ENCODE measurements at places on chromosomes 1 and 21. TPM values are rescaled to one million over a fixed set of nuclear protein-coding genes. Genes with fewer than 3 reads are reported as not detected.

DNA sequence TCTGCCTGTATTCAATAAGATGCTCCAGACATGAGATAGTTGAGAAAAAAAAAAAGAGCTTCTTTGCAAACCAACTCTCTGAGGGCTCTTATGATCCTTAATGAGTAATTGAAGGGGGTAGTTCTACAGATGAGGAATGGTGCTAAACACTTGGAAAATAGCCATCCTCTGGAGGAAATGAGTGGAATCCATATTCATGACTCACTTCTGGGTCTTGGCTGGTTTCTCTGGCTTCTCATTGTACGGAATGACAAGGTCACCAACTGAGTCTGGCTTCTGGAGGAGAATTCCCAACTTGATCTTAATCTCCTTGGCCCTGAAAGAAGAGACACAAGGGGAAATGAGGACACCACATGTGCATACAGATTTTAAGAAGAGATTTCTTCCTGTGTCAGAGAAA lies 34.7 kb downstream of the RGS5 start:
- no peak for DNase-seq
- no peaks in the 10 kb centered on the region for H3K4me1 ChIP-seq
- no peak overlapping the region for H3K27ac ChIP-seq
- no peak overlapping the region for H3K4me3 ChIP-seq
- H3K36me3 ChIP-seq, result no peaks in the 10 kb centered on the region
- no peaks in the 10 kb centered on the region for H3K27me3 ChIP-seq

DNA sequence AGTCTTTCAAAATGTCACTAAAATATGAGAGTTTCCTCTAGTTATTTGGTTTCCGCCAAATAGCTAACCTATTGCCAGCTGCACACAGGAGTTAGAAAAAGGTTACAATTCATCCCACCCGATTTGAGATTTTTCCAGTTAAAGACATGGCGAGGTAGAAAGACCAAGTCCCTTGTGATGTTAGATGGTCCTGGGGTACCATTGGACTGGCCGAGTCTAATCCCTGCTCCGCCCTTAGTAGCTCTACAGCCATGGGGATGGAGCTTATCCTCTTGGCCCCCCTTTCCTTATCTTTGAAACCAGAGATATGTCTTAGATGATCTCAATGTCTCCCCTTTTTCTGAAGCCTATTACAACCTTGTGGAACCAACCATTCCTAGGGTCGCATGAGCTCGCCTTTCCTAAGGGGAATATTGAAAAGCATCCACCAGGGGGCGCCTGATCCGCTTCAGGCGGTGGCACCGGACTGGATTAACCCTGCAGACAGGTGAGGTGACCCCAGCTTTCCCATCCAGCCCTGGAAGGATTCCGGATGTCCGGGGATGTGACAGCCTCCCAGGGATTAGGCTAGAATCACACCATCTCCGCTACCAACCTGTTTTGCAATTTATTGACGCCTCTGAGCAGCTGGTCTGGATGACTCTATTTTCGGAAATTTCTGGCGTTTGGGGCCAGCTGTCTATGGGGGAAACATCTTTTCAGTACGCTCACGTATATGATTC lies 68.3 kb upstream of the SIM2 start:
- H3K36me3 ChIP-seq, result no peaks in the 10 kb centered on the region
- H3K4me3 ChIP-seq, result no peak overlapping the region
- no peak overlapping the region for H3K27ac ChIP-seq
- no peaks in the 10 kb centered on the region for H3K4me1 ChIP-seq

DNA sequence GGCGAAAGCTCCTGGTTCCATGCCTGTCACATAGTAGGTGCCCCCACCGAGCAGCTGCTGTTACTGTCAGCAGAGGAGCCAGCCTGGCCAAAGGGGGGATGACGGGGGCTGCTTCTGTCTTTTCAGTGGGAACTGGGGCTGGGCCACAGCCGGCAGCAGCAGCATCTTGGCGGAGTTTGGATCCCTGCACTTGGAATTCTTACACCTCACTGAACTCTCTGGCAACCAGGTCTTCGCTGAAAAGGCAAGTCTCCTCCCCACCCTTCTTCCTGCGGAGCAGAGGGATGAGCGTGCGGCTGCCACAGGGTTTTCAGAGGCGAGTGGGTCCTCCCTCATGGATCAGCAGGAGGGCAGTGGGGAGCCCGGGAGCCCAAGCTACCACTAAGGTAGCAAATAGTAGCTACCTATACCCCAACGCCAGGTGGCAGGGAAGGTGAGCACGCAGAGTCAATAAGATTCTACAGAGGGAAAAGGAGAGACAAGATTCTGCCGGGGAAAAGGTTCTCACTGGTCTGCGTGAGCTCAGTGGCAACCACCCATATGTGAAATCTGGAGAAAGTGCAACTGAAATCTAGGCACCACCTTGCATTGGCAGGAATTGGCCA lies 41.4 kb upstream of the SELENON start:
- no peak overlapping the region for H3K4me3 ChIP-seq
- no peaks in the 10 kb centered on the region for H3K36me3 ChIP-seq
- DNase-seq, result no peak
- H3K4me1 ChIP-seq, result no peaks in the 10 kb centered on the region

GRCh38 chr1:1307261-1307922 lies 338 bp downstream of the ACAP3 start:
- H3K4me1 ChIP-seq, result peaks cover 47% of the 10 kb centered on the region
- H3K27ac ChIP-seq, result peak overlapping the region; percentile 15
- H3K36me3 ChIP-seq, result peaks cover 8% of the 10 kb centered on the region
- DNase-seq, result peak; percentile 34
- H3K4me3 ChIP-seq, result peak overlapping the region; percentile 50

DNA sequence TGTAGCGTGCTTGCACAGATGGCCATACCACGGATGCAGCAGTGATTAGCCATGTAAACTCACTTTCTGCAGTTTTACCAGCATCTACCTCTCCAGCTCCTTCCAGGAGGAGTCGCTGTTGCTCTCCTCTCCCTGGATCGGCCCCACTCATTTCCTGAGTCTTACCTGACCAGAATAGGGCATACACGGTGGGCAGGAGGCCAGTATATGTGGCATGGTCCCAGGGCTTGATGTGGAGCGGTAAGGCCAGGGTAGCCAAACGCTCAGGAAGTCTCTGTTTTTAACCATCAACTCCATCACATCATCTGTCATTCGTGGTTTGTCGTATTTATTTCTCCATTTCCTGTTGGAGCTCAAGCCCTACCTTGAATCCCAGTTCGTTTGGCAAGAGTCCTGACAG lies 163.4 kb upstream of the USP24 start:
- no peak overlapping the region for H3K27ac ChIP-seq
- no peak overlapping the region for H3K4me3 ChIP-seq
- no peak for DNase-seq

The OMA1 gene
- total RNA-seq, result 27.2 TPM

DNA sequence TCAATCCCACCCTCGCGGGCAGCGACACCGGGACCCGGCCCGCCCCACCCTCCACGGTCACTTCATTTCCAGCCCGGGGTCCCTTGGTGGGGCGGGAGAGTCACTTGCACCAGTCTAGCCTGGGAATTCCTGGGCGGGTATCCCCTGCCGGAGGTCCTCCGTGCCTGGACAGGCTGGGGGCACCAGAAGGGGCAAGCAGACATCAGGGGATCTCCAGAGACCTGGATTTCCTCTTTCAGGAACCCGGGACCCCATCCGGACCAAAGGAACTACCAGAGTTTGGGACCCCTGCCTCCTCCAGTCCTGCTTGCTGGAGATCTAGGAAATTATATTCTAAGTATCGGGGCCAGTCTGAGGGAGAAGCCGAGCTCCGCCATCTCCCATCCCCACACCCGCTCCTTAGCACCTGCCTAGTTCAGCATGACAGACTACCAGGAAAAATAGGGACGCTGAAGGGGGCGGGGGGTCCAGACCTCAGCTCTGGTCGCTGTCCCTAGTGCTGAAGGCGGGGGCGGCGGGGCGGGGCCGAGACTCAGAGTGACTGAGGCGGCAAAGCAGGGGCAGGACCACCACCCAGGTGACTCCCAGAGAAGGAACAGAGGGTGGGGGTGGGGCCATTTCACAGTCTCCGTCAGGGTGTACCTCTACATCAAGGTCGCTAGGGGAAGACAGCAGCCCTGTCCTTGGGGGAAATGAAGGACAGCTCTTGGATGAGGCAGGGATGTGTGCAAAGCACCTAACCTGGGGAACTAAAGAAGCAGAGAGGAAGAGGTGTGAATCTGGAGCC lies 832 bp downstream of the HCN3 start:
- DNase-seq, result peak; percentile 56
- H3K36me3 ChIP-seq, result no peaks in the 10 kb centered on the region
- H3K27ac ChIP-seq, result peak overlapping the region; percentile 47
- H3K27me3 ChIP-seq, result no peaks in the 10 kb centered on the region
- peaks cover 29% of the 10 kb centered on the region for H3K4me1 ChIP-seq
- peak overlapping the region; percentile 28 for H3K4me3 ChIP-seq

GRCh38 chr1:5945445-5945844 lies 46.8 kb downstream of the NPHP4 start:
- H3K27me3 ChIP-seq, result no peaks in the 10 kb centered on the region
- H3K27ac ChIP-seq, result no peak overlapping the region
- H3K36me3 ChIP-seq, result peaks cover 2% of the 10 kb centered on the region
- H3K4me3 ChIP-seq, result no peak overlapping the region

The ZNF692 gene
- 50.4 TPM for total RNA-seq

- H3K27ac ChIP-seq, result no peak overlapping the region
- H3K27me3 ChIP-seq, result no peaks in the 10 kb centered on the region
- H3K36me3 ChIP-seq, result no peaks in the 10 kb centered on the region
- no peak overlapping the region for H3K4me3 ChIP-seq
- H3K4me1 ChIP-seq, result no peaks in the 10 kb centered on the region
- DNase-seq, result peak; percentile 66
These were observed 33.5 kb upstream of the C1orf53 start for GRCh38 chr1:197868751-197869489.

- no peak overlapping the region for H3K4me3 ChIP-seq
- H3K36me3 ChIP-seq, result peaks cover 45% of the 10 kb centered on the region
- H3K27me3 ChIP-seq, result no peaks in the 10 kb centered on the region
- H3K27ac ChIP-seq, result no peak overlapping the region
These were observed 15.6 kb downstream of the TPM3 start for GRCh38 chr1:154176337-154176736.

GRCh38 chr1:31587720-31588423 lies 11.6 kb downstream of the TINAGL1 start:
- H3K27ac ChIP-seq, result no peak overlapping the region
- no peaks in the 10 kb centered on the region for H3K4me1 ChIP-seq
- peak; percentile 60 for DNase-seq
- no peaks in the 10 kb centered on the region for H3K36me3 ChIP-seq
- H3K4me3 ChIP-seq, result no peak overlapping the region

GRCh38 chr1:30912913-30913652 lies 4.5 kb upstream of the SDC3 start:
- H3K4me3 ChIP-seq, result no peak overlapping the region
- no peak for DNase-seq
- no peak overlapping the region for H3K27ac ChIP-seq
- H3K36me3 ChIP-seq, result no peaks in the 10 kb centered on the region
- H3K27me3 ChIP-seq, result peaks cover 5% of the 10 kb centered on the region

DNA sequence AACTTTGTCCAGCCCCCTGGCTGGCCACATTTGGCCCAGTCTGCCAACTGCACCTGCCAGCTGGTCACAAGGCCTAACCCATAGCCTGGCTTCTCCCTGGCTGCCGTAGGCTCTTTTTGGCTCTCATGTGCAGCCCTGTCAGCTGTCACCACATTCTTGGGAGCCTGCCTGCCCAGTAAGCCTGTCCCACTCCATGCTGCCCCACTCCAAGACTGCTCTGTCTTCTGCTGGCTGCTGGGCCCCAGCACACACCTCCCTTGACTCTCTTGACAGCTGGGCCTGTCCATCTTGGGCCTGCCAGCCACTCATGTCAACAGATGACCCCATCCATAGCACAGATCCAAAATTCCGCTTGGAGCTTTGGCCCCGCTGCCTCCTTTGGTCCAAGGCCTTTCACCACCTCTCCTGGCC lies 74.3 kb upstream of the EDN2 start:
- H3K27me3 ChIP-seq, result no peaks in the 10 kb centered on the region
- H3K4me3 ChIP-seq, result no peak overlapping the region

GRCh38 chr1:25786887-25787759 lies 12.9 kb upstream of the SELENON start:
- H3K36me3 ChIP-seq, result no peaks in the 10 kb centered on the region
- no peak for DNase-seq
- no peak overlapping the region for H3K4me3 ChIP-seq
- no peak overlapping the region for H3K27ac ChIP-seq

The ZMYND12 gene
- total RNA-seq, result 1.1 TPM

The CDC20 gene
- total RNA-seq, result 0.50 TPM

DNA sequence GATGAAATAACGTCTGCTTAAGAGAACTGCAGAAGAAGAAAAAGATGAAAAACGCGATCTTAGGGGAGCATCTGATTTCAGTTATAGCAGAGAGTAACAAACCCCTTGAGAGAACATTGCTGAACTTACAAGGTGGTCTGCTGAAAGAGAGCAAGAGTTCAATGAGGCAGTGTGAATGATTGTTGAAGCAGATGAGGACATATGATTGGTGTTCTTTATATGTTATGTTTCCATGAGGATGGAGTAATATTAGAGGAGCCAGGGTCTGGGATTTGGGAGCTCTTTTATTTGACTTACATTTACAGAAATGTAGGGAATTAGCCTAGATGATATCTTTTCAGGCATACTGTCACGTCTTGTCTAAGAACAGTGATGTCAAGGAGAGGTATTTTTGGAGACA lies 1302.0 kb downstream of the KCNT2 start:
- H3K27ac ChIP-seq, result no peak overlapping the region
- DNase-seq, result no peak
- no peaks in the 10 kb centered on the region for H3K4me1 ChIP-seq
- H3K27me3 ChIP-seq, result no peaks in the 10 kb centered on the region
- H3K36me3 ChIP-seq, result no peaks in the 10 kb centered on the region
- H3K4me3 ChIP-seq, result no peak overlapping the region

DNA sequence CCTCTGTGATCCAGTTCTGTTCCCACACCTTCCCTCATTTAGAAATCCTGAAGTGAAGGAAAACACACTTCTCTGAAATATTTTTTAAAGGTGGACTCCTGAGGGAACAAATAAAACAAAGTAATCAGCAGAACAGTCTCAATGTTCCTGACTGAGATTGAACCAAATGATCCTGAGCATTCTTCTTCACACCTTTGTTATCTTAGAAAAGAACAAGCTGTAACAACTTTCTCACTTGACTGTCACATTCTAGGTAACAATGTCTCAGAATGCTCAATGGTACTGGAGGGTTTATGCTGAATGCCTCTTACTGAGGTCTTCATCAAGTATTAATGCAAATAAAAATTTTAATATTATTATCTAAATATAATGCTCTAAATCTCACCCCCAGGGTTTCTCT lies 40.4 kb upstream of the RGS2 start:
- no peak overlapping the region for H3K4me3 ChIP-seq
- DNase-seq, result no peak
- no peaks in the 10 kb centered on the region for H3K4me1 ChIP-seq

- no peak for DNase-seq
- H3K4me3 ChIP-seq, result no peak overlapping the region
- no peaks in the 10 kb centered on the region for H3K27me3 ChIP-seq
- no peak overlapping the region for H3K27ac ChIP-seq
- no peaks in the 10 kb centered on the region for H3K36me3 ChIP-seq
These were observed 23.0 kb upstream of the PNRC2 start for GRCh38 chr1:23936481-23937176.

GRCh38 chr1:43286115-43286514 lies 734 bp upstream of the C1orf210 start:
- H3K27me3 ChIP-seq, result no peaks in the 10 kb centered on the region
- H3K4me1 ChIP-seq, result no peaks in the 10 kb centered on the region
- no peaks in the 10 kb centered on the region for H3K36me3 ChIP-seq
- no peak for DNase-seq
- H3K4me3 ChIP-seq, result no peak overlapping the region
- H3K27ac ChIP-seq, result no peak overlapping the region

Measured in natural killer cell (primary cell).